Stimulated activated CD8-positive, alpha-beta memory T cell treated with anti-CD3 and anti-CD28 coated beads, Interleukin-15, amount 100 ng/mL, for 24 hours (primary cell): ENCODE measurements at places on chromosomes 16 and 17.

- peak; percentile 30 for DNase-seq
Measured at GRCh38 chr17:82648742-82649331, 593 bp upstream of the WDR45B start.

DNA sequence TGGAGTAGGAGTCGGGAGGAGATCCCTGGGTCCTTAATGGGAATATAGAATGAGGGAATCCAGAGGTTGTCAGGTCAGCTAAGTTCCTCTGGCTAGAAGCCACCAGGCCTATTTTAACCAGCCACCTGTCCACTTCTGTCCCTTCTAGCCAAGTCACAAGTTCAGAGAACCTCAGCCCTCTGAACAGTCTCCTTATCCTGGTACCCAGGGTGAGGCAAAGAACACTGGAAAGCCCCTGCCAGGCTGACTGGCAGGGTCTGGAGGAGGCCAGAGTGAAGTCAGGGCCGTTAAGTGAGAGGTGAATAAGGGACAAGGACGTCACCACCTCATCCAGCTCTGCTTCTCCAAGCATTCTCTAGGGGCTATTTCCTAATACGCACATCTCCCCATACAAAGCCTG lies 2.7 kb downstream of the CTDNEP1 start:
- DNase-seq, result no peak

DNA sequence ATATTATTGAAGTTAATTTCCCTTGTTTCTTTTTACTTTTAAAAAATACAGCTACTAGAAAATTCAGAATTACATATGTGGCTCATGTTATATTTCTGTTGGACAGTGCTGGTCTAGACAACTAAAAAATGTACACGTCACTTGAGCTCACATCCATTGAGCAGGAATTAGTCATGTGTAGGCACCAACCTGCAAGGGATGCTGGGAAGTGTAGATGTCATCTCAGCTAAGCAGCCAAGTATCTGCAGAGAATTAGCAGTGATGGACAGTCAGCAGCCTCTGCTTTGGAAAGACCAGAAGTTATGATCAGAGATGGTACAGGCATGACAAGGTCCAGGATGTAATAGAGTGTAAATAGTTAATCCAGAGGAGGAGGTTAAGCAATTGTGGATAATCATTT lies 87.1 kb upstream of the HS3ST2 start:
- no peak for DNase-seq

- no peak for DNase-seq
Measured at GRCh38 chr17:36884495-36885152, 52.7 kb upstream of the LHX1 start.

GRCh38 chr17:34582185-34582900 lies 3.0 kb downstream of the TMEM132E start:
- no peak for DNase-seq

DNA sequence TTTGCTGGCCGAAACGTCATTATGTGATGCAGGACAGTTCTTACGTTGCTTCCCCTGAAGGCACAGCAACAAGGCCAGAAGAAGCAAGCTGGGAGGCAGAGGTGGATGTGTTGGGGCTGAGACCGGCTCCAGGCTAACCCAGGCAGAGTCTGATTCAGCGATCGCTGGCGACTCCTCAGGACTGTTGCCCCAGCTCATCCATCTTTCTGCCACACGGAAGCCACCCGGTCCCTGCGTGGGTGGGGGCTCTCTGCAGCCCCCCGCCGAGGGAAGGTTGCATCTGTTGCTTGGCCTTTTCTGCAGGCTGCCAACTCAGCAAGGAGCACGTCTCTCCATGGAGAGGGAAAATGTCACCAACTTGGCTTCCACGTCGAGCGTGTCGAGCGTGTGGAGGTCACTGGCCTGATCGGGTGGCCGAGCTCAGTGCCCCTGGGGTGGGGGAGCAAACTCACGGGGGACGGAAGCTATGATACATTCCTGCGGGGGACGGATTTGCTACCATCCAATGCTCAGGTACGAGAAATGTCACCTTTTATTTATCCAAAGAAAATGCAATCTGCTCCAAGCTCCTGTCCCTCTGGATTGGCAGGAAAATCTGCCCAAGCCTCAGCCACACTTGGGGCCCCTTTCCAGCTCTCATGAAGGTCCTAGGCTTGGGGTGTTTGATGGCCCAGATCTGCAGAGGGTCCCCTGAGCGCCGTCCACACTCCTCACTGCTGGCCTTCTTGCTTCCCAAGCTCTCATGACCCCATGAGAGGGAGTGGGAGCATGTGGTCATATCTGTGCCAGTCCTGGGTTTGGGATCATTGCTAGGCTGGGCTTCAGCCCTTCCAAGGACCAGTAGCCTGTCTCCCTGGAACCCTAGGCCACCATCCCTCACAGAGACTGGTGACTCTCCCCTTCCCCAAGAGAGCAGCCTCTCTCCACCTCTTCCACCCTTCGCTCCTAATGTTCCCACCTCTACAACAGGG lies 69.4 kb downstream of the RPH3AL start:
- no peak for DNase-seq
